ENCODE measurements at places on chromosomes 6 and 20. TPM values are rescaled to one million over a fixed set of nuclear protein-coding genes. Genes with fewer than 3 reads are reported as not detected.

SEMG1 gene
- total RNA-seq: not detected

SUMO4 gene
- not detected for total RNA-seq

BPIFB1 gene
- not detected for total RNA-seq

GTSF1L gene
- not detected for total RNA-seq

AP5S1 gene
- total RNA-seq: 18.9 TPM

FRK gene
- total RNA-seq: 0.15 TPM

SYCP2L gene
- 0.30 TPM for total RNA-seq

BPHL gene
- 13.4 TPM for total RNA-seq

FLRT3 gene
- 1.5 TPM for total RNA-seq

STMND1 gene
- total RNA-seq: 0.17 TPM

HRH3 gene
- total RNA-seq: not detected

GPR63 gene
- total RNA-seq: 1.0 TPM

KIF6 gene
- 0.17 TPM for total RNA-seq

RAET1G gene
- total RNA-seq: 1.8 TPM

TGM3 gene
- total RNA-seq: not detected

CRIP3 gene
- not detected for total RNA-seq

UBD gene
- not detected for total RNA-seq

COL9A3 gene
- 3.0 TPM for total RNA-seq

ACTL10 gene
- total RNA-seq: 2.0 TPM

SOX4 gene
- total RNA-seq: 5.1 TPM

AARS2 gene
- total RNA-seq: 17.0 TPM

SAMD5 gene
- total RNA-seq: 0.50 TPM

ABHD16B gene
- not detected for total RNA-seq

CDH26 gene
- total RNA-seq: not detected

WFDC11 gene
- total RNA-seq: not detected

DEFB113 gene
- total RNA-seq: not detected

GRM1 gene
- not detected for total RNA-seq

TINAG gene
- total RNA-seq: not detected

FRS3 gene
- total RNA-seq: 3.3 TPM

MMUT gene
- 7.9 TPM for total RNA-seq

SIRPD gene
- total RNA-seq: not detected

CPNE5 gene
- not detected for total RNA-seq

MTCH1 gene
- total RNA-seq: 261 TPM

MYH7B gene
- total RNA-seq: 0.15 TPM

NAPB gene
- total RNA-seq: 2.2 TPM

SEL1L2 gene
- total RNA-seq: not detected

BNIP5 gene
- not detected for total RNA-seq

GTPBP2 gene
- 50.6 TPM for total RNA-seq
